ENCODE measurements at places on chromosomes 4 and X.

DNA sequence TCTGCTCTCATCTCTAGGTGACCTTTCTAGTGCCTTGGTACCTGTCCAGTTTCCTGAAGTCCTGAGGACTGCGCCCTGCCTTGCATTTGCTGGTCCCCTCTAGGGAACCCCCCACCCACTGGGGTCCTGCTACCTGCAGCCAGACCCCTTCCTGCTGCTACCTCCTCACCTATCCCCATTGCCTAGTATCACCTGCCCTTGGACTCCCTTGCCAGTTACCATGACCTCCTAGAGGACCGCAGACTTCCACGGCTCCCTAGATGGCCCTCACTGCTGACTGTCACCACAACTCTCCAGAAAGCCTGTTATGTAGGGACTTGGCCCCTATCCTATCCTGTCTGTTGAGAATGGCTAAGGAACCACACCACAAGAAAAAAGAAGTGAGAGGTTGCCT lies 166.6 kb downstream of the EFNB1 start:
- no peak for DNase-seq

- DNase-seq: no peak
Measured at GRCh38 chr4:55018521-55018920, 106.9 kb downstream of the KDR start.

DNA sequence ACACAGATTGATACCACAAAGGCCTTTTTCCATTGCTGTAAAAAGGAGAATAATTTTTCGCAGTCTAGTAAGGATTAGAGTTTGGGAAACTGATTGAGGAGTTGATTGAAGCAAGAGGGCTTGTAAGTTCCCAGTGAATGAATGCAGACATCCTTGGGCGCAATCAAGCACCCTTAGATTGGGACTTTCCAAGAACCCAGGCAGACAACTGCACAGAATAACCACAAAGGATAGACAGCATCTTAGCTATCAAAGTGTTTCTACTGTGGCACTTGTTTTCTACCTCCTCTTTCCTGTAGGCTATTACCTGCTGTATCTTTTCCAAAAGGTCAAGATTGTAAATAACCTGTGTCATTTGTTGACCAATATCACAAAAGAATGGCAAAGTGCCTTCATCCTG lies 2.6 kb downstream of the COX18 start:
- DNase-seq: no peak

DNA sequence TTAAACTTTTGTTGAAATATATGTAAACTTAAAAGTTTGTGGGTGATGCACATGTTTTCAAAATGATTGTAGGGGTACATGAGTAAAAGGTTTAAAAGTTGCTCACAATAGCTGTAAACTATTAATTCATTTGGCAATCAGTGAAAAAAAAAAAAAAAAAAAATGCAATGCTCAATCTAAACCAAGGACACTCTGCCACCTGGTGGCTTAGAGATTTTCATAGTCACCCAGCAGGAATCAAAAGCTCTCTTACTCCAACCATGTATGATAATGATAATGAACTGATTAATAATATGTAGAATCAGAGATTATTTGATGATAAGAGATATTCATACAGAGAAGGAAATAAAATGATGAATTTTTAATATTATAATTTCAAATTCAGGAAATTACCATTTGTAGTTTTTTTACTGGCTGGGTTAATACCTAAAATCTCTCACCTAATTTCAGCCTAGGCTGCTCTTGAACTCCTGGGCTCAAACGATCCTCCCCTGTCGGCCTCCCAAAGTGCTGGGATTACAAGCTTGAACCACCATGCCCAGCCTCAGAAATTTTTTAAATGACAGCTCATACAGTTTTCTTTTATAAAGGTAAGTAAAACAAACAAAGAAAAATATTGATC lies 46.9 kb upstream of the SLC25A4 start:
- DNase-seq: no peak

- DNase-seq: no peak
Measured at GRCh38 chr4:113331811-113332210, 282.4 kb downstream of the ANK2 start.

DNA sequence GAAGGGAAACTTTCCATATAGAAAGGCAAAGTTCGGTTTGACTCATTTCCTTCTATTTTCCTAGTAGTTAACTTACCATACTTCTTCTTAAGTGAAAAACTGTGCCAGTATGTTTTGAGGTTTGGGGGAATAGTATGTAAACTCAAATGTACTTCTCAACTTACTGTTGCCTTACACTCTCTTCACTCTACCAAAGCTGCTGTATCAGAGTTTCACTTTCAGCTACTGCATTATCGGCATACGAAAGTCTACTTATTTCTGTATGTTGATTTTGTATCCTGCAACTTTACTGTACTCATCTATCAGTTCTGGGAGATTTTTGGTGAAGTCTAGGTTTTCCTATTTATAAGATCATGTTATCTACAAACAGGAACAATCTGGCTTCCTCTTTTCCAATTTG lies 932.7 kb downstream of the FAT4 start:
- no peak for DNase-seq

DNA sequence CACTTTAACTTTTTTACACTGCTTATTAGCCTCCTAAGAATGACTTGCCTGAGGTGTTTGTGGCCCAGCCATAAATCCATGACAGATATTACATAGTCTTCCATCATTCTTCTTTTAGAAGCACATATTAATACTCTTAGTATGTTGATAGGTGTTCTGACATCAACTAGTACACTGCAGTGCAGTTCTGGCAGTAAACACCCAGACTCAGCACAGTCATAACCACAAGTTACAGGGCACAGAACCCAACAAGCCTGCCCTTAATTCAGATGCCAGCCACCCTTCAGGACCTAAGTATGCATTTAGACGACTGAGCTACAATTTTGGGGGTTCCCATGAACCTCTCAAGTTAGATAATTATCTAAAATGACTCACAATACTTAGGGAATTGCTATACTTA lies 36.5 kb upstream of the GUCY1B1 start:
- no peak for DNase-seq

DNA sequence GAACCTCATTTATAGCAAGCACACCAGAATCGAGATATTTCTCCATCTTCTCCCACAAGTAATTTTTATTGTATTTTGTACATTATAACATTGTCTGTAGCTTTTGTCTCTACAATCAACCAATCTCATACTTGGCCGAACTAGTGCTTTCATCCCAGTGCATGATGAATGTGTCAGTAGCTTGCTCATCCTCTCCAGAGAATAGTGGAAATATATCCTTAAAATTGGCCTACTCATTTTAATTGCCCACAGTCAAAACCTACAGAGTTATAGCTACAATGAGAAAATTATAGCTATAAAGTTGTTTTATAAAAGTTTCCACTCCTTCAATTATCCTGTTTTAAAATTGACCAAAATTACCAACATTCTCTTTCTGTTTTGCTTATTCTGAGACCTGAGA lies 103.8 kb downstream of the MAPK10 start:
- no peak for DNase-seq

DNA sequence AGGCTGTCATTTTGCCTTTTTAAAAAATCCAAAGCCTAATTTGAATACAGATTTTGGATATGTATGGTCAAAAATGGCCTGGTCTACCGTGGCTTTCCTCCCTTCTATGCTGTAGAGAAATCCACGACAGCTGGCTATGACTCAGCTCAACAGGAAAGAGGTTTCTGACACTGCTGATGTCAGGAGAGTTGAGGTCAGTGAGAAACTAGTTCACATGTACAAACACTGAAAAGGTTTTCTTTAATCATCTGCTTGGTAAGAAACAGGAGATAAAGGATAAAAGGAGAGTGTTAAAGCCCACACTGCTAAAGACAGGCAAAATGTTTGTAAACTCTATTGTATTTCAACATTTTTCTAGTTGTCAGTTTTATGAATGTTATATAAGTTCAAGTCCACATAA lies 113.9 kb downstream of the NYX start:
- no peak for DNase-seq

DNA sequence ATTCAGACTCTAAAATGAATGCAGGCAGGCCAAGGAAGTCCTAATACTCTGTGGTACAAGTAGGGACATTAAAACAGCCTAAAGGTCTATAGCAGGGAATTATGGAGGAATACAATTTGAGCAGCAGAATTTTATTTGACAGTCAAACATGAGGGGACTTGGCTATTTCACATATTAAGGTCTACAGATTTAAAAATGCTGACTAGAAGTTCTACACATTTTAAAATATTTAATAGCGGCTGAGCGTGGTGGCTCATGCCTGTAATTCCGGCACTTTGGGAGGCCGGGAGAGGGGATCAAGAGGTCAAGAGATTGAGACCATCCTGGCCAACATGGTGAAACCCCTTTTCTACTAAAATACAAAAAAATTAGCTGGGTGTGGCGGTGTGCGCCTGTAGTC lies 10.8 kb downstream of the HAUS3 start:
- no peak for DNase-seq

DNA sequence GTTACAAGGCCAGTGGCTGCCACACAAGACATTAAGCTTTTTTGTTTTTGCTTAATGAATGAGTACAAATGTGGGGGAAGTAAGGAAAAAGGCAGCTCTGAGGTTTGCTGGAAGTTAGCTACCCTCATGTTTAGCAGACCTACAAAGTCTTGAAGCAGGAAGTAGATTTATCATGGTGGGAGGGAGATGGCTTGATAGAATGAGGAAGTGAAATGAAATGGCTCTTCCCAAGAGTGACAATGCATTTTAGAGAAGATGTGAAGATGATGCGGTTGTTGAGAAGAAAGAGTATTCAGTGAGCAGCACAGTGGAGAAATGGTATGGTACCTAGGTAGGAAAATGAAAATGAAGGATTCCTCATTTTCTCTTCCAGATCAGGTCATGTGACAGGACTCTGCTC lies 108.0 kb downstream of the SLIT2 start:
- no peak for DNase-seq

- DNase-seq: no peak
Measured at GRCh38 chr4:174189392-174190015, 94.0 kb downstream of the FBXO8 start.

DNA sequence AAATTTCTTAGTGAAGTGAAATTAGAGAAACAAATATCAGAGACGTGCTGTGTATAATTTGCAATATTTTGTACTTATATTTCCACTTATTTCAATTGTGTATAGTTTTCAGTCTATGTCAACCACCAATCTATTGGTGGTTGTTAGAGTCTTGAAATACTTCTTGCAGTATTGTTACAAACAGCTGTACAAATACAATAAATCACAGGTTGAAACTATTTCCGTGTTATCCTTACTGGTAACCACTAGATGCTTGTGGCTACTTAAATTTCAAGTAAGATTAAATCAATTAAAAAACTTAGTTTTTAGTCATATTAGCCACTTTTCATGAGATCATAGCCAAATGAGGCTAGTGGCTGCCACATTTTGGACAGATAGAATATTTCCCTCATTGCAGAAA lies 520.5 kb downstream of the GBA3 start:
- DNase-seq: no peak

DNA sequence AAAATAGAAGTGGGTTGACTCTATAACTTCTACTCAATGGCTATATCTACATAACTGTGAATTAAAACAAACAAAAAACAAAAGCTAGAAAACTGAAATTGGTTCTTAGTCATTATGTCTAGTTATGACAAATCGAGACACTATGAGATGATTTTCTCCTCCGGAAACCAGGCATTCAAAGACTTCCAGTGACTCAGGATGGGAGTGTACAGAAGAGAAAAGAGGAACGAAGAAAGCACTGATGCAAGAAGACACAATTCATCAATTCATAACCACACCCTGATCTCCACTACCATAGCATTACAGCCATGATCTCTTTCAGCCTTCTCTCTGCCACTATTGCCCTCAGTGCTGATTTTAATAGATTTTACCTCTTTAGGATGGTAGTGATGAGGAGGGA lies 253.6 kb downstream of the CBLL2 start:
- DNase-seq: no peak

DNA sequence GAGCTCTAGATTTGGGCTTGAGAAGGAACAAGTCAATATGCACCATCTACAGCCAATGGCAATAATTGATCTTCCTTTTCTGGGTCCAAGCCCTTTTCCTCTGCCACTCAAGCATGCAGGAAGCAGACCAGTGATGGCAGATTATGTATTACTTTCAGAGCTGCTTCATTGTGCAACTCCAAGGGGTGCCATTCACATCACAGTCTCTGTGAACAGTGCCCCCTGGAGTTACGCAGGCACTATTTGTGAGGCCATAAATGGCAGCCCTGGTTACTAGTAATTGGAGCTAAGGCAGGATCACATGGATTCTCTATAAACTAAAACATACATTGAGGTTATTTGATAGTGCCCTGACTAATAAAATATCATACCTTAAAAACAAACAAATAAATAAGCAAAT lies 313.4 kb upstream of the SLC7A11 start:
- DNase-seq: no peak

DNA sequence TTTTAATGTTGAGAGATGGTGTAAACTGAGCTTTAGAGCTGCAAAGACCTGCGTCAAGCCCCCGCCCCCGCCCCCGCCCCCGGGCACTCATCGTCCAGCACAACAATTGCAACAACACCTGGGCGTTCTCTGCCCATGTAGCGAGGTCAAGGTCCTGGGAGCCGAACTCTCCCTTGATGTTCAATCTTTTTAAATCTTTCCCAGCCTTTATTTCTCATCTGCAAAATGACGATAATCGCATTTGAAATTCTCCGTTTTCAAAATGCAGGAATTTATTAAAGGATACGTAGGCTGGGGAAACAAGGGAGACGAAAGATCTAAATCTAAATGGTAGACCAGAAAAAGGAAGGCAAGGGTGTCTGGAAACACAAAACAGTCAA lies 648 bp upstream of the MSMO1 start:
- peak; percentile 48 for DNase-seq

DNA sequence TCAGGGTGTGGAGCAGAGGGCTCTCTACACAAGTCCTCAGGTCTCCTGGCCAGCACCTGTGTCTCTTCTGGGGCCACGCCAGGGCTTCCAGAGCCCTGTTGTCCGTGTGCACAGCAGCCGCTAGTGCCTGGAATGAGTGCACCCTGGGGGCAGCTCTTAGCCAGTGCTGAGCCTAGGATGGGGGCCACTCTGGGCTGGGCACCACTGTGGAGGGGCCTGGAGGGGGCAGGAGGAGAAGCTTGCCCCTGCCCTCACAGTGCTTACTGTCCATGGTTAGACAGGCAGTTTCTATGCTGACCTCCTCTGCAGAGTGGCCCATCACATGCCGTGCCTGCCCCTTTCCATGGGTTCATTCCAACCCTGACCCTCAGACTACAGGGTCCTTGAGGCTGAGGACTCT lies 42.7 kb upstream of the GRPEL1 start:
- no peak for DNase-seq

GRCh38 chr4:152556283-152556682 lies 20.4 kb upstream of the FBXW7 start:
- no peak for DNase-seq

DNA sequence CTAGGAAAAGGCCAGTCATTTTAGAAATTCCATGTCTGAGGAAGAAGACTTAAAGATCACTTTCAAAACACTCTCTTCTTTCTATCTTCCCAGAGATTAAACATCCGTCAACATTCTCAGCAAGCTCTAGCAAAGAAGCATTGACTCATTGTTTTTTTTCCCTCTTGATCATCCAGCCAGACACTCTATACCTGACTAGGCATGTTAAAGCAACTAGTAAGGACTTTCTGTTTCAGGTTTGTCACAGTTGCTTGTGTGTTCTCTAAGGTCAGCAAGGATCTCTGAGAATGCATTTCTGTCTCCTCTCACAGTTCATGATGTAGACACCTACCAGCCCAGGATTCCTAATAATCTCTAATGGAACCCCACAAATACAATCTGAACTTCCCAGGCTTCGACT lies 112.2 kb downstream of the IL13RA2 start:
- DNase-seq: no peak

Measured in cerebellar nuclear complex (tissue), 1 donor.